ENCODE measurements at places on chromosomes 5 and 9.

- DNase-seq, result no peak
These were observed 110.0 kb upstream of the RPS23 start for GRCh38 chr5:82388181-82388580.

- no peak for DNase-seq
These were observed 177.4 kb upstream of the IL12B start for GRCh38 chr5:159507661-159508060.

DNA sequence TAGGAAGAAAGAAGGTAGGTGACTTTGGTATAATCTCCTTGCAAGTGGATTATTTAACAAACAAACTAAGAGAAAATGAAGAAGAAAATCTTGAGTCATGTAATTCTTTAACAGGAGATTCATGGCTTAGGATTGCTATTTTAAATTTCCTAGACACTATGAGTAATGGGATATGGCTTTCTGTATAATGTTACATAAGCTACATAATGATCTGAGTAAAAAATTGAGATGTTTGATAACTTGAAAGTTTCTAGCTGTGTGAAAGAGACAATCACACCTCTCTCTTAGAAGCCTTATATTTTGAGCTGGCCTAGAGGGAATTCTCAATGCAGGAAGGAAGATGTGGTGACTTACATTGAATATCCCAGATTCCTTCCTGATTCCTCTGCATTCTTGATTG is 92.5 kb downstream of the CDH9 start:
- DNase-seq, result no peak

GRCh38 chr5:156469636-156470035 is 142.7 kb downstream of the SGCD start:
- no peak for DNase-seq

DNA sequence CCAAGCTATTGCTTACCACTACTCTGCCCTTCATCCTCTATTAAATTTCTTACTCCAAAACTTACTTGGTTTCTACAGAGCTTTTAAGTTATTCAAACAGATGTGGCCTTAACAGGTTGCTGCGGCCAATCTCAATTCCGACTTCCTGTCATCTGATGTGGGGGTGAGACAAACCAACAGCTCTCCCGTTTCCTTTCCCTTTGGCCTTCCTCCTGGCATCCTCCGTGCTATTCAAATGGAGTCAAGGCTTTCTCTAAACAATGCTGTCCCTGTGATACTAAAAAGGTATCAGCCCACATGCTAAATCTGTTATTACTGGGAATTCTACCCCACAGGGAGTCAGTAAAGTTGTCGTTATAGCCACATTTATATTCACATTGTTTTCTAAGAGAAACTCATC is 11.8 kb downstream of the RBM18 start:
- no peak for DNase-seq

DNA sequence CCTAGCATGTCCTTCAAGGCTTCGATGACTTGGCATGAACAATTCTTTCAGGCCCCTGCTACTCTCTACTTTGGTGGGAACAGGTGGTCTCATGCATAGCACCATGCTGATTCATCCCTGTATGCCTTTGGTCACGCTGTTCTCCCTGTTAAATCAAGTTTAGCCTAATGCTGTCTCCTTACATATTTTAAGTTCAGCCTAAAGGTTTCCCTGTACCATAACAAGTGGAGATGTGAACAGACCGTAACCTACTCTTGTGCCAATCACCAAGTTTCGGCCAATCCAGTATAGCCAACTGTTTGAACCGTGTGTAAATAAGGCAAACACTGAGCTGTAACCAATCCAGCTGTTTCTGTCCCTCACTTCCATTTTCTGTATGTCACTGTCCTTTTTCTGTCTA is 8.0 kb downstream of the GAS1 start:
- DNase-seq, result no peak

DNA sequence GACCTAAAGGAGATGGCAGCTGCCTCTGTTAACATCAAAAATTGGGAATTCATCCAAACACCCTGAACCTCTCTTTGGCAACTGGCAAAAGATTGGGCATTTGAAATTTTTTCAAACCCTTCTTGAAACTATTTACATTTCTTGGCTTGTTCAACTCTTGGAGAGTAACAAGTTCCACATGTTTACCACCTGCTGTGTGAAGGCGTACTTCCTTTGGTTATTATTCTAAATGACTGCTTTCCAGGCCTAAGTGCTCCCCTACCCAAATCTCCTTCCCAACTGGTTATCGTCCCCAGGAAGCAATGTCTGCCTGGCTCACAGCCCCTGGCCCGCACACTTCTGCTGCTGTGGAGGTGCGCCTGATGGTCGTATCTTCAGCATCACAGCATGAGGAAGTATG is 422.7 kb downstream of the DMAC1 start:
- no peak for DNase-seq

DNA sequence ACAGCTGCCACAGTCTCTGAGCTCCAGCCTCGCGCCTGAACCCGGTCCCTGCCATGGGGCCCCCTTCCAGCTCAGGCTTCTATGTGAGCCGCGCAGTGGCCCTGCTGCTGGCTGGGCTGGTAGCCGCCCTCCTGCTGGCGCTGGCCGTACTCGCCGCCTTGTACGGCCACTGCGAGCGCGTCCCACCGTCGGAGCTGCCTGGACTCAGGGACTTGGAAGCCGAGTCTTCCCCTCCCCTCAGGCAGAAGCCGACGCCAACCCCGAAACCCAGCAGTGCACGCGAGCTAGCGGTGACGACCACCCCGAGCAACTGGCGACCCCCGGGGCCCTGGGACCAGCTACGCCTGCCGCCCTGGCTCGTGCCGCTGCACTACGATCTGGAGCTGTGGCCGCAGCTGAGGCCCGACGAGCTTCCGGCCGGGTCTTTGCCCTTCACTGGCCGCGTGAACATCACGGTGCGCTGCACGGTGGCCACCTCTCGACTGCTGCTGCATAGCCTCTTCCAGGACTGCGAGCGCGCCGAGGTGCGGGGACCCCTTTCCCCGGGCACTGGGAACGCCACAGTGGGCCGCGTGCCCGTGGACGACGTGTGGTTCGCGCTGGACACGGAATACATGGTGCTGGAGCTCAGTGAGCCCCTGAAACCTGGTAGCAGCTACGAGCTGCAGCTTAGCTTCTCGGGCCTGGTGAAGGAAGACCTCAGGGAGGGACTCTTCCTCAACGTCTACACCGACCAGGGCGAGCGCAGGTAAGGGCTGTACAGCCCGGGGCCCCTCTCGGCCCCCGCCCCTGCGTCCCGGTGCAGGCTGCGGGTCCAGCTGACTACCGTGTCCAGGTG is 509 bp downstream of the LVRN start:
- no peak for DNase-seq

DNA sequence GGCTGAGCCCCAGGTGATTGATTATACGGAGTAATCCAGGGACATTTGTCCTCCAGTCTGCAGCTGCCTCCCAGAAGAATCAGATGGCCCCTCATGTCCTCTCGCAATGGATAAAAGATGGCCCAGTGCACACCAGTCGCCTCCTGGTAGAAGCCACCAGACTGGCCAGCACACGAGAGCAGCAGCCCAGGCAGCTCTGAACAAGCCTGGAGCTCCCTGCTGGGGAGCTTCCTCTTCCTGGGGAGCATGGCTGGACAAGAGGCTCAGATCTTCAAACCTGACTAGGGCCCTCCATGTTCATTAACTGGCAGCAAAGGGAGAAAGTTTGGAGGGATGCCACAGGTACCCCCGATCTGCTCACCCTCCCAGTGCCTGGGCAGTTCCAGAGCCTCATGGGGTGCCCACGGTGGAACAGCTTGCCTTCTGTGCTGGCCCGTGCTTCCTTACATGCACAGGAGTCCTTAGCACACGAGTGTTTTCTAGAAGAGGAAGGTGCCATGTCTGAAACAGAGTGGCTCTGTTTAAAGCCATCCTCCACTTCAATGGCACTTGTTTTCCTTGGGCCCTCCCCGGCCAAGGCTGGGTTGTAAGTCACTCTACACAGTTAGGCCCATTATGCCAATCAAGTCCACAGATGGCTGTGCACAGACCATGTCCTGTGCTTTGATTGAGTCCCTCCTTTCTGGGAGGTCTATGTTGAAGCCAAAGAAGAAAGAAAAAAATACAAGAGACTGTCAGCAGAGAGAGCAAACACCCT is 75.6 kb downstream of the PRRT1B start:
- no peak for DNase-seq

DNA sequence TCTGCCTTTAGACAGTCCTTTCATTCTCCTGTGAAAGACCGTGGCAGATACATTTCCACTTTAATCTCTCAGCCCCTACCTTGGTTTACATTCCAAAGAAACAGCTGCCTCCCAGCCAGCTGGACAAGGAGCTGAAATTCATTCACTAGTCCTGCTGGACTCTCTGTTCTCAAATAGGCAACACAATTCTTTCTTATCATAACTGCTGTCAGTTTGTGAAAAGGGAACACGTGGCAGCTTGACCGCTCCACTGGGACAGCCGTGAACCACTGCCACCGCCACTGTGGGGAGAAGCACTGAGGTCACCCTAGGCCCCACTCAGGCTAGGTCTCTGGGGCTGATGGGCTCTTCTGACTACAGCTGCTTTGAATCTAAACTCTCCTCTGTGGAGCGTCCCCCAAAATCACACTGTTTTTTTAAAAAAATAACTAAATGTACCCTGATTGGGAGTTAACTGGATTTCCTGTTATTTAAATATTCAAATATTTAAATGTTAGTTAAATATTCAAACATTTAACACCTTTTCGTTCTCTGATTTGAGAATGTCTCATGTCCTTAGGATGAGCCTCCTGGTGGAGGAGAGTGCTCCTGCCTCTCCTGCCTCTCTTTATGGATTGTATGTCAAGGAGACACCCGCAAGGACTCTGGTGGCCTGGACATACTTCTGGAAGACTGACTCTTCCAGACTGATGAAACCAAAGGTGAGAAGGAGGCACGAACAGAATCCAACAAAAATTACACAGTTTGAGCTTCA is 120.1 kb downstream of the BOD1 start:
- no peak for DNase-seq

DNA sequence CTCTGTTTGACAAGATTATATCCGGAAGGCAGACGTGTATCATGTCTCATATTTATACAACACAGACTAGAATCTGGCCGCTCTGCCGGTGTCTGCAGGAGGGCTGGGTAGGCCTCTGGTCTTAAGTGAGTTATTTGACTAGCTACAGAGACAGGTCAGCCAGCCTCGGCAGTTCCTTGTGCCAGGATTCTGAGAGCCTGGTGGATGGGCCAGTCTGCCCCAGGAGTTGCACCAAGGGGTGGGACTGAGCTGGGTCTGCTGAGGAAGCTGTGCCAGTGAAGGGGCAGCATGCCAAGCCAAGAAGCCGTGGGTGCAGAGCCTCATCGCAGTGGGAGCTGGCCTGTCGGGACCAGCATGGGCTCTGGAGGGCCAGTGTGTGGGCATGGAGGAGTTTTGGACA is 7.1 kb downstream of the SNX18 start:
- DNase-seq, result no peak

DNA sequence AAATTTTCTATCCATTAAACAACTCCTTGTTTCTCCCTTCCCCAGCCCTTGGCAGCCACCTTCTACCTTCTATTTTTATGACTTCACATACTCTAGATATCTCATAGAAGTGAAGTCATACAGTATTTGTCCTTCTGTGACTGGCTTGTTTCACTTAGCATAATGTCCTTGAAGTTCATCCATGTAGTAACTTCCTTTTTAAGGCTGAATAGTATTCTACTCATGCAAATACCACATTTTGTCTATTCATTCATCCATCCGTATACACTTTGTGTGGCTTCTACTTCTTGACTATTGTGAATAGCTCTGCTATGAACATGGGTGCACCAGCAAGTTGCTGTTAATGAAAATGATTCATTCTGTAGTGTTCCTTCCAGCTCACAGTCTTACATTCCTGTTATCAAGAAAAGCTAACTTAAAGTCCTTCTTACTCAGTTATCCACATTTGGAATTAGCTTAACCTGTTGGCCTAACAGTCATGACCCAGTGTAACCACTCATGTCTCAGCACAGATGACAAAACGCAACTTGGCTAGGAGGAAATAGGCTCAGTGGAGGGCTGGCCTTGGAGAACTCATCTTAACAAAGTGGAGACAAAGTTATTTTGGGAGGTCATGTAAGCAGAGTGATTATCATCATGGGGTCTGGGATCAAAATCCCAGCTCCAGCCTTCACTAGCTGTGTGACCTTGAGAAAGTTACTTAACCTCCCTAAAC is 129.7 kb upstream of the MAP3K1 start:
- DNase-seq, result no peak

DNA sequence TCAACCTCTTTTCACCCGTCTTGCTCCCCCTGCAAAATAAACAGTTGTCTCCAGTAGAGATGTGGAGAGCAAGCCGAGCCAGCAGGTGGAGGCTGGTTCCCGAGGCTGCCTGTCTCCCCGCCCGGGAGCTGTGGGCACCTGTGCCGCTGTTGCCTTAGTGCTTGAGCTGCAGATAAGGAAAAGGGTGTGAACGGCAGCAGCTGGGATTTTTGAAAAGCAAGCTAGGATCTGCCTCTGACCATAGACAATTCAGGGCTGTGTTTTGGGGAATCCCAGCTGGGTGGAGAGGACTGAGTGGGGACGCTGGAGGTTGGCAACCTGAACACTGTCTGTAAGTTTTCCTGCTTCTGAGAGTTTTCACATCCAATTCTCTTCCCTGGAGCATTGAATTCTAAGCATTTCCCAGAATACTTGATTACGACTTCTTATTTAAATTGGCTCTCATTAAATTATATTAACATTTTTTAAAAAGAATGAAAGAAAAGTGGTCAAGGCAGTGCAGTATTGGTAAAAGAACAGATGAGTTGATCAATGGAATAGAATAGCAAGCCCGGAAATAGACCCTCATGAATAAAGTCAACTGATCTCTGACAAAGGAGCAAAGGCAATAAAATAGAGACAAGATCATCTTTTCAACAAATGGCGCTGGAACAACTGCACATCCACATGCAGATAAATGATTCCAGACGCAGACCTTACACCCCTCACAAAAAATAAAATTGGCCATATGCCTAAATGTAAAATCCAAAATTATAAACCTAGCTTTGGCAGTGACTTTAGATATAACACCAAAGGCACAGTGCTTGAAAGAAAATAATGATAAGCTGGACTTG is 9.7 kb downstream of the WNK2 start:
- DNase-seq, result no peak

DNA sequence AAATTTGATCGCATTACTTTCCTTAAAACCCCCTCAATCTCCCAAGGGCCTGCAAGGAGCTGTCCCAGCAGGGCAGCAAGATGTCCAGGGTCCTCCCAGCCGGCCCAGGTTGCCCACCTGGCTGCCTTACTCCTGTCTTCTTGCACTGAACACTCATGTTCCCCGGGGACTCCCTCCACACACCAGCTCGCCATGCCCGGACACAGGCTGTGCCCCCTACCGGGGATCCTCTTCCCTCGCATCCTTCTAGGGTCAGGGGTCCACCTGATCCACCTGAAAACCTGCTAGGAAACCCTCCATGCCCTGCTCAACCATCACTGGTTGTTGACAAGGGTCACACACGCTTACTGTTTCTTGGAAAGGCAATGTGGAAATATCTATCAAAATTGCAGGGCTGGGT is 172.0 kb upstream of the MSX2 start:
- no peak for DNase-seq

DNA sequence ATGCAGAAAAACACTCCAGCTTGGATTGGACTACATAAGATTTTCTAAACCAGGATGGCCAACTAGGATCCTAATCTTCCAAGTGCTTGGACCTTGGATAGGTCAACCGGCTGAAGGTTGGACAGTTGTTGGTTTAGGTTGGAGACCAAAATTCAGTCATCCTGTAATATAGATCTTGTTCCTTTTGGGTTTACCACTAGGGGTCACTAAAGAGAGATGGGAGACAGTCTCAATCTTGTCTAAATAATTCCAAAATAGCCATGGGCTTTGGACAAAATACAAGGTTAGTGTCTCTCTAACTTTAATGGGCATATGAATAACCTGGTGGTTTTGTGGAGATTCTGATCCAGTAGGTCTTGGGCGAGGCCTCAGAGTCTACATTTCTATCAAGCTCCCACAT is 148.7 kb upstream of the ERCC6L2 start:
- DNase-seq, result no peak
